ENCODE measurements at places on chromosomes 6 and 20.

- no peak for DNase-seq
These were observed 29.6 kb downstream of the BACH2 start for GRCh38 chr6:90266905-90267621.

- no peak for DNase-seq
These were observed 210.1 kb upstream of the CCN2 start for GRCh38 chr6:132161283-132161682.

DNA sequence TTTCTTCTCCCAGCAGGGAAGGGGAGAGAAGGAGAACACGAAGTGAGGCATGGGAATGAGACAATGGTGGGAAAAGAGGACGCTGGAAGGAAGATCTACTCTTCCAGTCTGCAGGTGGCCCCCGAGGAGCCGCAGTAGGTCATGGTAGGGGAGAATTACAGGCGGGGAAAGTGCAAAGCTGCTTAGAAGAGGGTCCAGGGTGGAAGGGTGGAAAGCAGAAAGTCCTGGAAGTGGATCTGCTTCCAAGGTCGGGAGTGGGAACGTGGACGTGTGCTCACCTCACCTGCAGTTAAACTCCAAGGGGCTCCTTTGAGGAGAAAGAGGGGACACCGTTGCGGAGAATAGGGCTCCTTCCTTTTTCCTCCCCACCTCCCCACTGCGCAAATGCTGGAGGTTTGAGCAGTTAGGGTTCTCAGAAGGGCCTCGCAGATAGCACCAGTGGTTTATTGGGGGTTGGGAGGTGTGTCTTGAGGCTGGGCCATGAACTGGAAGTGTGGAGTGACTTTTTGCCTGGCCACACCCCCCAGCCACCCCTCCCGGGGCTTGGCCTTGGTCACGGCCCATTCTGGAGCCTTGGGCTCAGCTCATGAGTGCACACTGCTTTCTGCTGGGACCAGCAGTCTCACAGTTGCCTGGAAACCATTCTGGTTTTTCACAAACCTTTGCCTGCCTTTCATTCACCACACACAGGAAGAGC is 100.4 kb upstream of the MLN start:
- DNase-seq: peak; percentile 45

DNA sequence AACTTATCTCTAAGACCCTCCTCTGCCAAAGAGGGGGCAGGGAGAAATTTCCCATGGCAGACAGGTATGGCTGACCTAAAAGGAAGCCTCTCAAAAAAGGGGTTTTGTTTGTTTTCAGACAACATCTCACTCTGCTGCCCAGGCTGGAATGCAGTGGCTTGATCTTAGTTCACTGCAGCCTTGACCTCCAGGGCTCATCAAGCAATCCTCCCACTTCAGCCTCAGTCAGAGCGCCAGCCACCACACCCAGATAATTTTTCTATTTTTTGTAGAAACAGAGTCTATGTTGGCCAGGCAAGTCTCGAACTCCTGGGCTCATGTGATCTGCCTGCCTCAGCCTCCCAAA is 3.8 kb downstream of the EZR start:
- no peak for DNase-seq

- no peak for DNase-seq
These were observed 117.7 kb downstream of the RPS12 start for GRCh38 chr6:132931936-132932514.

DNA sequence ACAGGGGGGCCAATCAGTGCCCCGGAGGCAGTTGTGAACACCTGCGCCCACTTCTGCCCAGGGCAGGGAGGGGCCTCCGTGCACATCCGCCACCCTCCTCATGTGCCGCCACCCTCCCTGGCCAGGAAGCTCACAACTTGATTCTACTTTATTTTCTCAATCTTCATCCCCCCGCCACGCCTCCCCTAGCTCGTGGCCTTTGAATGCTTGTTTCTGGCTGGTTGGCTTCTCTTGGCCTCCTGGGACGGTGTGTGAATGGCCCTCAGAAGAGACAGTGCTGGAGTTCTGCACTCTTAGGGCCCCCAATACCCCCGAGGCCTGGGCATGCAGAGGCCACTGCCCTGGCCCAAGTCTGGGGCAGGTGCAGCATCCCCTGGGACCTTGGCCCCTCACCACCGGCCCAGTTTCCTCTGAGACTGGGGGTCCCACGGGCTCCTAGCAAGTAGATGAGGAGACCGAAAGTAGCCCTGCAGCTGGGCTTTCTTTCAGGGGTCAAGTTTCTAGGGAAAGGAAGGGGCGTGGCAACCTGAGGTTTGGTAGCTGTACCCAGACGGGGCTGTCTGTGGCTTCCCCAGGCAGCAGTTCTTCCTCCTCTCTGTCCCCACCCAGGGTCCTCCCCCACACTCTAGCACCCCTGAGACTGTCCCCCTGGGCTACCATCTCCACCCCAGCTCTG is 1.3 kb downstream of the RGS19 start:
- peak; percentile 29 for DNase-seq

GRCh38 chr6:6972456-6972855 is 135.3 kb upstream of the RREB1 start:
- no peak for DNase-seq

DNA sequence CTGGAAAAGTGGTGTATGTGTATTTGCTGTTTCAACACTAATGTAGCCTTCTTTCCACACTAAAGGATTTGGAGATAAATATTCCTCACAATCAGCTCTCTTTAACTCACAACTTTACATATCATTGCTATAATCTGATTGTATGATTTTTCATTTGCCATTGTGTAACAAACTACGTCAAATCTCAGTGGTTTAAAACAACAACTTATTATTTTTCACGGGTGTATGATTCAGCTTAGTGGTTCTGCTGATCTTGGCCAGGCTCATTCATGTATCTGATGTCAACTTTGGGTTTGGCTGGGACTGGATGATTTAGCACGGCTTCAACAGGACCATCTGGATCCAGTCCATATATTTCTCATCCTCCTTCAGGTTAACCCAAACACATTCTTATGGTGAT is 55.4 kb upstream of the TMX4 start:
- no peak for DNase-seq

- no peak for DNase-seq
These were observed 67.8 kb downstream of the TIAM2 start for GRCh38 chr6:155062866-155063341.

DNA sequence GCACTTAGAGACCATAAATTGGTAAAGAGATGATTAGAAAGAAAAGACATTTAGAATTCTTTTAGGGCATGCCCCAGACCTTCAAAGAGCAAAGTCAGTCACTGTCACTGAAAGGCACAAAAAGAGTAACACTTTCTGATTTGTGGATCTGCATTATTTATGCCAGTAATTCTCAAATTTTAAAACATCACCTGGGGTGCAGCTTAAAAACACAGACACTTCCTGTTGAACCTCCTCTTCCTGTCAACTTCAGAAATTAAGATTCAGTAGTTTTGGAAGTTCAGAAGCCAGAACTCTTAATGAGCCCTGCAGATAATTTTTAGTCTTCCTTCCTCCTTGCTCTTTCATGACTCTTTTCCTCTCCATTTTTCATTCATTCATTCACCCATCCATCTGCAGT is 137.5 kb downstream of the NRN1 start:
- no peak for DNase-seq

Measured in activated gamma-delta T cell treated with anti-CD3 and anti-CD28 coated beads, Interleukin-2, amount 50 U/mL, for 16 hours (primary cell).